ENCODE measurements at places on chromosomes 11 and 22. TPM values are rescaled to one million over a fixed set of nuclear protein-coding genes. Genes with fewer than 3 reads are reported as not detected.

GRCh38 chr11:68012044-68012842, 2.1 kb downstream of the ALDH3B1 start:
- no peak for DNase-seq

Gene CBLIF
- not detected for total RNA-seq

GRCh38 chr22:20859615-20860014, 808 bp downstream of the SNAP29 start:
- DNase-seq, result no peak

- DNase-seq, result no peak
Measured at GRCh38 chr11:47328449-47329390, 23.8 kb downstream of the MYBPC3 start.

DNA sequence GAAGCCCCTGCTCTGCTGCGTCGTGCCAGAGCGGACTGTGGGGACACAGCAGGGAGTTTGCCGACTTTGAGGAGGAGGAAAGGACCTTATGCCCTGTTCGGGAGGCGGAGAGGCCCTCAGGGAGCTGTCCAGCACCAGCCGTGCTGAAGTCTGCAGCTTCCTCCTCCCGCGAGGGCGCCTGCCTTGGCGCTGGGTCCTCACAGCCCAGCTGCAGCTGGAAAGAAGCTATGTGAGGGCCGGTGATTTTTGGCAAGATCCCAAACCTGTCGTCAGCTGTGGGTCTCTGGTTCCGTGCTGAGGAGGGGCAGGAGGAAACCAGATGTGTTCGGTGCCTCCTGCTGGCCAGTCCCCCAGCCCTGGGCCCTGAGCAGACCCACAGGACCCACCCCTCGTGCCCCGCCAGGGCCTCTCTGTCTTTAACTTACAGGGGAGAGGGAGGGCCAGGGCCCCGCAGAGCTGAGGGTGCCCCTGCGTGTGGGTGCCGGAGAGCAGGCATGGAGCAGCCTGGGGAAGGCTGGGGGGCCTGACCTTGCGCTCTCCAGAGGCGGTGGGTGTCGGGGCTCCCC, 12.0 kb downstream of the BRSK2 start:
- peak; percentile 82 for DNase-seq

Gene NCAM1
- total RNA-seq, result under 0.01 TPM

- no peak for DNase-seq
Measured at GRCh38 chr22:49760280-49760629, 67.4 kb downstream of the BRD1 start.

DNA sequence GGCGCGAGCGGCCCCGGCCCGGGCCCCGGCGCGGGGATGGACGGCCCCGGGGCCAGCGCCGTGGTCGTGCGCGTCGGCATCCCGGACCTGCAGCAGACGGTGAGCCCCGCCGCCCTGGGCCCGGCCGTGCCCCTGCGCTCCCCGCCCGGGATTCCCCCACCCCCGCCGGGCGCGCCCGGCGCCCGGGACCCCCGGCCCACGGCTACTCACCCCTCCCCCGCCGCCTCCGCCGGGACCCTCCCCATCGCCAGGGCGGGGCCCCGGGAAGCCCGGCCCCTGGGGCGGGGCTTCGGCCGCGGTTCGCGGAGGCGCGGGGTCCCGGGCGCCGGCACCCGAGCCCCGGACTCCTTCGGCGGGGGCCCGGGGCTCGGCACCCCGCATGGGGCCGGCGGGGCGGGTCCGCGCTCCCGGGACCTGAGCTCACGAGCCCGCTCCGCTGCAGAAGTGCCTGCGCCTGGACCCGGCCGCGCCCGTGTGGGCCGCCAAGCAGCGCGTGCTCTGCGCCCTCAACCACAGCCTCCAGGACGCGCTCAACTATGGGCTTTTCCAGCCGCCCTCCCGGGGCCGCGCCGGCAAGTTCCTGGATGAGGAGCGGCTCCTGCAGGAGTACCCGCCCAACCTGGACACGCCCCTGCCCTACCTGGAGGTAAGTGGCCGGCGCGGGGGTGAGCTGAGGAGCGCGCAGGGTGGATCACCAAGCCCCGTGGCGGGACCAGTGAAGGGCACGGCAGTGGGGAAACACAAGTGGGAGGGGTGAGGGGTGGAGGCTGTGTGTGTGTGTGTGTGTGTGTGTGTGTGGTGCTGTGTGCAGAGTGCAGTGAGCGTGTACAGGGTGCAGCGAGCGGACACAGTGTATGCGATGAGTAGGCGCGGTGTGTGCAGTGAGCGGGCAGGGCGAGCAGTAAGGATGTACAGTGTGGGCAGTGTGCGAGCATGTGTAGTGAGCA, 2.3 kb downstream of the SHANK3 start:
- DNase-seq, result peak; percentile 31

Gene PRSS23
- total RNA-seq, result 1.1 TPM

GRCh38 chr11:115408036-115408921, 95.9 kb downstream of the CADM1 start:
- DNase-seq, result no peak

Gene PDGFB
- 0.27 TPM for total RNA-seq

GRCh38 chr11:23310276-23310675, 450.0 kb upstream of the CCDC179 start:
- no peak for DNase-seq

DNA sequence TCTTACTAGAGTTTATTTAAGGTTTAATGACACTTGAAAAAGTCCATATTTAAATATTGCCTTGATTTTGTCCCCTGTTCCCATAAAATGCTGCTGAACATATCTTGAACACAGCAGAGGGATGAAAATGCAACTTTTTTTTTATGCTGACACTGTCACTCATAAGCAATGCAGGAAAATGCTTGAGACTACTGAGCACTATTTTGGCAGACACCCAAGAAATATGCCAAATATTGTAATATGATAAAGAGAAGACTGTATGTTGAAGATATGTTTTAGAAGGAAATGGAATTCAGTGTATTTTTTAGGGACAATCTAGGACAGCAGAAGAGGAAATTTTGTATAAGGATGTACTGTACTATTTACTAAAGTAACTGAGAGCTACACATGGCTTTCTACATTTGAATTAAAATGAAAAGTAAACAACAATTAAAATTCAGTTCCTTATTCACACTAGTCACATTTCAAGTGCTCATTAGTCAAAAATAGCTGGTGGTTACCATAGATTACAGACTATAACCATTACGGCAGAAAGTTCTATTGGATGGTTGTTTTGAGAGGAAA, 58.6 kb downstream of the LRRC4C start:
- no peak for DNase-seq

- DNase-seq, result peak; percentile 49
Measured at GRCh38 chr11:110431051-110431672, 1.4 kb downstream of the FDX1 start.

DNA sequence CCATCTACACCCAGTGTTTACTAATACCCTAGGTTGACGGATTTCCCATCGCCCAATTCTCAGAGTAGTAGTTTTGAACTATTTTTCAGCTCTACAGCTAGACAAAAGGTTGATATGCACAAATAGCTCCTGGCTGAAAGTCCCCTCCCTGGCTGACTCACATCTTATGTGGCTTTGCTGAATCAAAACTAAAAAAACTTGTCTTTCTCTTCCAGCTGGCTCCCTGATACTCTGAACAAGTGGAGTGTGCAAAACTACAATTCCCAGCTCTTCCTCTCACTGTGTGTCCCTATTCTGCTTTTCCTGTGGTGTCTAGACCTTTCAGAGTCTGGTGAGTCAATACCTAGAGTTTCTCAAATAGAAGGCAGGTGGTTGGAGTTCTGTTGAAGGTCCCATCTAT, 12.7 kb upstream of the LARGE1 start:
- no peak for DNase-seq

DNA sequence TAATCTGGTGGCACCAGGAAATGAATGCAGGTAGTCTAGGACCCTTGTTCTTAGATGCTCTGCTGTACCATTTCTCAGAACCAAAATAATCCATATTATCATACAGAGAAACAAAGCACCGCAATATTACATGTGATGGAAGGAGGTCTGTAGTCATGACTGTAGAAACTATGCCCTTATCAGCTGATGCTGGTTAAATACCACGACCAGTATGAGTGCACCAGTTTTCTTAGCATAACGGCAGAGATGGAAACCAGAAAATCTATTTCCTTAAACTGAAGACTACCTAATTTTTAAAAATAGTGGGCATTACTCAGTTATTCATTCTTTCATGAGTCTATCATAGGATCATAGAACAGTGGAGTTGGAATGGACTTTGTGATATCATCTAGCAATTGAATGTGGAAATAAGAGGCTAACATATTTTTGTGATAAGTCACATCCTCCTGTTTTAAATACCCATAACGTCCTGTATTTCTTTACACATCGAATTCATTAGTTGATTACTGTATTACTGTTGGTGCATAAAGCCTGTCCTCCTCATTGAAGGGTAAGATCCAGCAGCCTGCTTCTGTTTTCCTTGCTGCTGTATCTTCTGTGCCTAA, 15.1 kb downstream of the JHY start:
- DNase-seq, result no peak

DNA sequence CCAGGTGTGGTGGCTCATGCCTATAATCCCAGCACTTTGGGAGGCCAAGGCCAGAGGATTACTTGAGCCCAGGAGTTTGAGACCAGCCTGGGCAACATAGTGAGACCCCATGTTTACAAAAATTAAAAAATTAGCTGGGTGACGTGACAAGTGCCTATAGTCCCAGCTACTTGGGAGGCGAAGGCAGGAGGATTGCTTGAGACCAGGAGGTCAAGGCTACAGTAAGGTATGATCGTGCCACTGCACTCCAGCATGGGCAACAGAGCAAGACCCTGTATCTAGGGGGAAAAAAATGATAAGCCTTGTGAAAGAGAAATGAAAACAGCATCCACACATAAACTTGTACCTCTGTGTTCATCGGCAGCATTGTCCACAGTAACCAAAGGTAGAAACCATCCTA, 8.1 kb upstream of the CCND1 start:
- no peak for DNase-seq

- DNase-seq, result no peak
Measured at GRCh38 chr11:35179466-35180135, 40.6 kb downstream of the CD44 start.

DNA sequence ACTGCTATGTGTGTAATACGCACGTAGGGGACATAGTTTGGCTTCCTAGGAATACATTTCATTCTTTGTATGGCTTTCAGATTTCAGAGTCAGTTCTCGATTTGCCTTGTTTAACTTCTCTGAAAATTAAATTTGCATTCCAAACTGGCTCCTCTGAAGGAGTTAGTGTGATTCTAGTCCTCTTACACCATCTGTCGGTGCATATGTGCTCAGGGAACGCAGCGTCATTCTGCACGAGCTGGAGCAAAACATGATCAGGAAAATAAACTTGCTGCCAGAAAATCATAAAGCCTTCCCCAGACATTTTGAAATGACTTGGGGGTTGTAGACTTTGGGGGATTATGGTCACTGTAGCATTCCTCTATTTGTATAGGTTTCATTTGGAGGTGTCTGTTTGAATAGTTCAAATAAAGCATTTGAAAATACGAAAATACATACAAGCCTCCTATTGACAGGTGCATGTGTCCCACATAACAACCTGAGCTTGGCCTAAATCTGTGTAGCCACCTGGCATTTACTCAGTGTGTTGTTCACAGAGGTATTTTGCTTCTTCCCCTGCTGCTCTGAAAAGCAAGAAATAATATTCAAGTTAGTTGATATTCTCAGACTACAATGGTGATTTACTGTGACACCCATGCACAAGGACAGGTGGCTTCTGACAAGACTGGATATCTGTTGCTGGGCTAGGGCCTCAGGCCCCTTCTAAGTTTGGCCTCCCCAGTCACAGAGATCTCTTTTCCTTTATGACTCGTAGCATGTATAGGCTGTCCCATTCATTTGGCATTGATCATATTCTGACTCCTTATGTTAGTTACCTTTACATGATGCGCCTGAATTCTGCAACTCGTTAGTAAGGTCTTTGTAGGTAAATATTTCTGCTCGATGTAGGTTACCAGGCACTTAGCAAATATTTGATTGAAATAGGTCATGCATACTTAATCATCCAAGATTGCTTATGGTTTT, 81.6 kb upstream of the SORL1-AS1 start:
- peak; percentile 19 for DNase-seq
